ENCODE measurements at places on chromosomes 7 and 10.

- no peak for DNase-seq
Measured at GRCh38 chr7:33558549-33559323, 346.6 kb upstream of the BMPER start.

GRCh38 chr10:72037811-72038210 lies 50.5 kb downstream of the SPOCK2 start:
- DNase-seq = no peak

GRCh38 chr7:129903935-129904334 lies 48.8 kb downstream of the UBE2H start:
- DNase-seq = no peak

GRCh38 chr7:95376632-95377400 lies 19.4 kb downstream of the PON3 start:
- DNase-seq = no peak

- no peak for DNase-seq
Measured at GRCh38 chr7:145902123-145902522, 214.5 kb upstream of the CNTNAP2 start.

Measured in CD4-positive, alpha-beta T cell treated with Interferon gamma for 1 hour (primary cell).